ENCODE measurements at places on chromosomes 12 and 14.

DNA sequence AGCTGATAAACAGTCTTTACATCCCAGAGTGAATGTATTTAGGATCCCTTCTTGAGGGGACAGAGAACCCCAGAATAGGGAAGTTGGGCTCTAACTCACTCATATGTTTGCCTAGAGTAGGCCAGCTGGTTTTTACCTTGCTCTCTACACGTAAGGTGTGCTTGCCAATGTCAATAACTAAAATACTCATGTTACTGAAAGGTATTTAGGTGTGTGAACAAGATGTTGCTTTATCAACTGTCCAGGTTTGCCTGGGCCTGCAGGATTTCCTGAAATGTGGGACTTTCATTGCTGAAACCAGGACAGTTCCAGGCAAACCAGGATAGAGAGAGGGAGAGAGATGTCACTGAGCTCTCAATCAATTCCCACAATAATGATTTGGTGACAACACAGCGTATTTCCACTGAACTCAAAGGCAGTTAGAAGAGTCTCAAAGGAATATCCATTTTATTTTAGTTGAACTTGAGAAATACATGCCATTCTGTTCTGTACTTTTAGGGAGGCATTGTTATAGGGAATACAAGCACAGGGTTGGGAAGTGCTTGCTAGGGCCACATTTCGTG lies 171.7 kb downstream of the NRXN3 start:
- DNase-seq: no peak

DNA sequence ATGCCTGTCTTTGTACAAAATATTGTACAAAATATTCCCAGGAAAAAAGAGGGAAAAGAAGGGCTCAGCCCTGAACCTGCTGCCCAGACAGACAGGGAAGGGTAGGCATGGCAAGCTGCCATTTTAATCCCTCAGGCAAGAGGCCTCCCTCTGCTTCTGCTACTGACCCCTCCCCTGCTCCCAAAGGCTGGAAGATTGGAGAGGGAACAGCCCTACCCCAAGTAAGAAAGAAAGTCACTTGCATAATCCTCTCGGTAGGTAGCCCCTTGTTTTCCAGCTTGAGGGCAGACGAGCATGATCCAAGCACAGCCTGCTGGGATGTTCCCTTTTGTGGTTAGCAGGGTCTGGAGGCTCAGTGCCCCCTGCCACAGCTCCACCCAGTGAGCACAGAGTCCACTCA lies 20.7 kb downstream of the ADCY6 start:
- no peak for DNase-seq

DNA sequence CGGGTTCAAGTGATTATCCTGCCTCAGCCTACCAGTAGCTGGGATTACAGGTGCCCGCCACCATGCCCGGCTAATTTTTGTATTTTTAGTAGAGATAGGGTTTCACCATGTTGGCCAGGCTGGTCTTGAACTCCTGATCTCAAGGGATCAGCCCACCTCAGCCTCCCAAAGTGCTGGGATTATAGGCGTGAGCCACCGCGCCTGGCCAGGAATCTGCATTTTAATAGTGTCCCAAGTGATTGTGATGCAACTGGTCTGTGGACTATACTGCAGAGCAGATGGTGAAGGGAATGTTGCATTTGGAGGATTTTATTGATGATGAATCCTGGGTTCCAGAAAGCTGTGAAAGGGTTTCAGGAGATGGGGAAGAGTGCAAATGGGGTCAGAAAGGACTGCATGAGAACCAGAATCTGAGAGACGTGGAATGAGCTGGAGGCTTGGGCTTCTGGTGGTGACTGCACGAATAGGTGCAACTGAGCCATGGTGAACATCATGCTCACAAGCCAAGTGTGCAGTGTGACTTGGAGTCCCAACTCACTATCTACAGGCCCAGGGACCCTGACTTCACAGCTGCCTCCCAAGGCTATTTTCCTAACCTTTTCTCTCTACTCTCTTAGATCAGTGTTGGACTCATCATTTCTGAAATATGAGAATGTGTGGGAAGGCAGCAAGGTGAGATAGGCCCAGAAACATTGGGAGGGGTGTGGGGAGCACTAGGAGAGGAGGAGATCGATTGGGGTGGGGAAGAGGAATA lies 4.5 kb downstream of the RPS26 start:
- DNase-seq: no peak

DNA sequence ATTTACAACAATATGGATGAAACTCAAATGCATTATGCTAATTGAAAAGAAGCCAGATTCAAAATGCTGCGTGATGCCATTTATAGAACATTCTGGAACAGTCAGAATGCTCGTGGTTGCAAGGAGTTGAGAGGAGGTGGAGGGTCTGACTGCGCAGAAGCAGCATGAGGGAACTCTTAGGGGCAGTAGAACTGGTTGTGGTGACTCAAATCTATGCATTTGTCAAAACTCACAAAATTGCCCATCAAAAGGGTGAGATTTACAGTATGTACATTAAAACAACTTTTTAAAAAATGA lies 113.7 kb upstream of the PDZRN4 start:
- no peak for DNase-seq

- no peak for DNase-seq
Observed at GRCh38 chr12:131055596-131056233, 102.0 kb downstream of the ADGRD1 start.

DNA sequence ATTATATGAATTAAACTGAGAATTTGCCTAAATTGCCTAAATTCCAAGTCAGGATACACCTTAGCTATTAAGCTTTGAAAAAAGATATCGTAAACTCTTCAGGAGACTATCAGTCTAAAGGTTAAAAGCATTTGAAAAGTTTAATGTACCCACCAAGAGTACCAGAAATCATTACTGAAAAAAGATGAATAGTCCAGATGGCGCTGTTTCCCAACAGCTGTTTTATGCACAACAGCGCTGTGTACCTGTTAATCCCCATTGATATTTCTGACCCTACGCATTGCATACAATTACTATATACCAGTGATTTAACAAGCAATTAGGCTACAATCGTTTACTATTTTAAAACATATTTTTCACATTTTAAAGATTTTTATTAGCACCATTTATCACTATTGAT lies 185.0 kb downstream of the PLCZ1 start:
- no peak for DNase-seq

GRCh38 chr14:71907793-71908515 lies 24.3 kb upstream of the RGS6 start:
- DNase-seq: no peak

- DNase-seq: no peak
Observed at GRCh38 chr12:93684716-93685115, 7.5 kb downstream of the CRADD start.

DNA sequence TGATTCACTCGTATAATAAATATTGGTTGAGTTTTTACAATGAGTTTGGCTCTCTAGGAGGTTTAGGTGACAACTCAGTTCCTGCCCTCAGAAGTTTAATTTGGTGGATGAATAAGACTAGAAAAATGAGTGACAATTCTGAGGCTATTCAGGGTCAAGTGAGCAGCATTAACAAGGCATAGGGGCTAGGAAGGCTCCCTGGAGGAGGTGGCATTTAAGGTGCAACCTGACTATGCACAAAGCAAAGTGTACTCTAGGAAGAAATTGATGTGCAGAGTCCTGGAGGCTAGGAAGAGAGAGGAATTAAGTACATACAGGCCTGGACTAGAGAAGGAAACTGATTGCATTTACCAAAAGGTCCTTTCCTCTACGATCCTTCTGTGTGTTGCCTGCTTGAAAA lies 440.3 kb downstream of the MED13L start:
- DNase-seq: no peak

- no peak for DNase-seq
Observed at GRCh38 chr12:7948589-7949260, 12.7 kb upstream of the SLC2A3 start.

GRCh38 chr14:22106700-22107697 lies 433.4 kb upstream of the OR4E1 start:
- DNase-seq: no peak

DNA sequence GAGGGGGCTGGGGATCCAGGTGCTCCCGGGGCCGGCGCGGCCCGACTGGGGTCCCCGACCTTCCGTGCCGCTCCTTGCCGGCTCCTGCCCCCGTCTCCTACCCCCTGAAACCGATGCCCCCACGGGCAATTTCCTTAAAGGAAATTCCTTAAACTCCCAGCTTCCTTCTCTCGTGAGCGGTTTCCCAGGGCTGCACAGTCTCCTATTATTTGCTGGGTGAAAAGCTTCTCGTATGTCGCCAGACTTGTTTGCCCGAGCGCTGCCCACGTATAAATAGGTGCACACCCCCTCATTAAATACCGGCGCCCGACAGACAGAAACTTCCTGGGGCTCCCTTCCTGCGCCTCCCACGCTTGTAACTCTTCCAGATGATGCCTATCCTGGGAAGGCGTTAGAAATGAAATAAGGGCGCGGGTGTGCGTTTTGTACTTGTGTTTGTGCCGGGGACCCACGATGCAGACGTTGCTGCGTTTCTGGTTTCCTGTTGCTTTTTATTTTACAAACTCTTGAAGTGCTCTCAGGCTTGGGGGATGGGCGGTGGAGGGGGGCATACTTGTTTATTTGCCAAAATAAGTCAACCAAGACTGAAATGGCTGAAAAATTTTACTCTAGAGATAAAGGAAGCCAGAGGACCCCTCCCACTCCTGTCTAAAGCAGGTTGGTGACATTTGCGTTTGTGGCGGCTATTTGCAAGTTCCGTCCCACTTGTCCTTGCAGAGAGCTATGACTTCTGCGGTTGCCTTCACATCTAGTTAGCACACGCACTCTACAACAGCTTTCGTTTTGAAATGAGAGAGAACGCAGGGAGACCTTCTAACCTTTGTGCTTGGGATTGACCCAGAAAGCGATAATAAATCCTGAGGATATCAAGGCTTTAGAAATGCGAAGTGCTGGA lies 1.0 kb downstream of the HIP1R start:
- DNase-seq: no peak

GRCh38 chr12:51465491-51465890 lies 40.9 kb downstream of the SLC4A8 start:
- no peak for DNase-seq

DNA sequence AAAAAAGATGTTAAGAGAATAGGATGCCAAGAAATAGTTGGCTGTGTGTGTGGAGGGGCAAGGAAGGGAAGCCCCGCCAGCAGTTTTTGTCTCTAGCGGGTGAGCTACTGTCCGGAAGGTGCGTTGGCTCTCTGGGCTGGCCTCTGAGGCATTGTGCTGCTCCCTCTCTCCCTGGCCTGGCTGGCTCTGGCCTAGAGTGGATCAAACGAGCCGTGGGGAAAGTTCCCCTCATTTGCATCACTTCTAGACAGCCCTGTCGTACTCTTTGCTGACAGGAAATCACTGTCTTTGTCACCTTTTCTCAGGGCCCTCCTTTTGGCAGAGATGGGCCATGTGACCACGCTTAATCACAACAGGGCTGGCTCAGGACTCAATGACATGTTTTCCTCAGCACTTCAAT lies 236.1 kb upstream of the NPAS3 start:
- DNase-seq: no peak

GRCh38 chr14:23076785-23077408 lies 18.0 kb downstream of the ACIN1 start:
- DNase-seq: no peak

- no peak for DNase-seq
Observed at GRCh38 chr14:63262446-63262845, 56.3 kb downstream of the GPHB5 start.

GRCh38 chr14:75861161-75861621 lies 120.6 kb downstream of the TGFB3 start:
- no peak for DNase-seq

- no peak for DNase-seq
Observed at GRCh38 chr12:27861428-27862167, 81.6 kb upstream of the MANSC4 start.

- DNase-seq: no peak
Observed at GRCh38 chr12:3055704-3056467, 21.3 kb upstream of the TSPAN9 start.

- no peak for DNase-seq
Observed at GRCh38 chr12:112422531-112422930, 3.8 kb downstream of the PTPN11 start.

GRCh38 chr14:21048638-21049037 lies 6.5 kb downstream of the RNASE7 start:
- DNase-seq: no peak

- no peak for DNase-seq
Observed at GRCh38 chr14:51845811-51846210, 14.6 kb upstream of the GNG2 start.

- no peak for DNase-seq
Observed at GRCh38 chr12:7091171-7091570, 1.1 kb downstream of the C1R start.

- no peak for DNase-seq
Observed at GRCh38 chr12:18979401-18980126, 150.0 kb upstream of the PLEKHA5 start.

DNA sequence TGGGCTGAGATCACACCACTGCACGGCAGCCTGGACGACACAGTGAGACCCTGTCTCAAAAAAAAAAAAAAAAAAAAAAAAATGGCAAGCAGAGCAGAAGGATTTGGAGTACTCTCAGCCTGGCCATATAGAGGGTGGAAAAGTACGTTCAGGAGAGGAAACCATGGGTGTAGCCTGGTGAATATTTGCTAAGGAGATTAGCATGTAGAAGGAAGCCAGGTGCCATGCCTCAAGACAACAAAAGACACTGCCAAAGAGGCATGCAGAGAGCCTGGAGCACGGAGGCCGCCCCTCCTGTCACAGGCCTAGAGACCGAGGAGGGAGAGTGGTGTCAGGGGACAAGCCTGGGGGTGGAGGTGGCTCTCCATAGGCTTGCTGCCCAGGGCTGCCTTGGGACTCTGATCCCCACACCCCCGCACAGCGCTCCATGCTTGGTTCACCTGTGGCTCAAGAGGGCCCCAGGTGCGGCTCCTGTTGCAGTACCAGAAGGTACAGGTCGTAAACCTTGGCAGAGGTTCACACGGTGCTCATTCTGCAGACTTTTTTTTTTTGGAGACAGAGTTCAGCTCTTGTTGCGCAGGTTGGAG lies 27.9 kb upstream of the DEGS2 start:
- DNase-seq: no peak

- no peak for DNase-seq
Observed at GRCh38 chr14:22320362-22320750, 268.7 kb downstream of the DAD1 start.

GRCh38 chr12:94047781-94048567 lies 100.4 kb upstream of the PLXNC1 start:
- no peak for DNase-seq

- DNase-seq: no peak
Observed at GRCh38 chr14:95363468-95363954, 43.8 kb upstream of the CLMN start.

- DNase-seq: no peak
Observed at GRCh38 chr14:60977847-60978246, 3.0 kb downstream of the TRMT5 start.

DNA sequence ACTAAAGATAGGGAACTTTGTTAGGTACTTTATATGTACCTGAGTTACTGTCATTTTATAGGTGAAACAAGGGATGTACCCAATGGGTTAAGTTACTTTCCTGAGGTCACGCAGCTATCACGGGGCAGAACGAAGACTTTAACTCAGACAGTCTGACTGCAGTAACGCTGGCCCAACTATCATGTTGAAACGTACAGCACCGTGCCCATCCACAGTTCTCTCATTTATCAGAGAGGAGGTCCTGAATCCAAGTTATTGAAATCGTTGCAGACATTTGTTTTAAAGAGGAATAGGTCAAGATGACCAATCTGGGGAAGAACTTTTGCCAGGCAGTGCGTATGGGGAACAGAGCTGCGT lies 587 bp upstream of the C12orf75 start:
- no peak for DNase-seq
